ENCODE measurements at places on chromosomes 7 and 10.

GRCh38 chr10:42578019-42578418 is 60.4 kb downstream of the ZNF33B start:
- no peak for DNase-seq

- no peak for DNase-seq
Observed at GRCh38 chr7:136698231-136698630, 170.2 kb upstream of the CHRM2 start.

DNA sequence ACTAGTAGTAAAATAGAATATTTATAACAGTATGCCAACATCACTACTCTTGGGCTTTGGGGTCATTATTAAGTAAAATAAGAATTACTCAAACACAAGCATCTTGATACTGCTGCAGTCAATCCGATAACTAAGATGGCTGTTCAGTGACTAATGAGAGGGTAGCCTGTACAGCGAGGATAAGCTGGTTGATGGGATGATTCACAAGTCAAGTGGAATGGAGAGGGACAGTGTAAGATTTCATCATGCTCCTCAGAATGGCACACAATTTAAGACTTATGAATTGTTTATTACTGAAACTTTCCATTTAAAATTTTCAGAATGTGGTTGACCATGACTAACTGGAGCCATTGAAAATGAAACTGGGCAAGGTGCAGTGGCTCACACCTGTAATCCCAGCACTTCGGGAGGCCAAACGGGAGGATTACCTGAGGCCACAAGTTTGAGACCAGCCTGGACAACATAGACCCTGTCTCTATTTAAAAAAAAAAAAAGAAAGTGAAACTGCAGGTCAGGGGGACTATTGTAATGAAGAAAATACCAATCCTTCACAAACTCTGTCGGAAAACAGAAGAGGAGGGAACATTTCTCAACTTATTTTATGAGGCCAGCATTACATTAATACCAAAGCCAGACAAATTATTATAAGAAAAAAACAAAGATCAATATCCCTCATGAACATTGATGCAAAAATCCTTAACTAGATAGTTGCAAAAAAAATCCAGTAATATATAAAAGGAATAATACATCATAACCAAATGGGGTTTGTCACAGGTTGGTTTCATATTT is 11.2 kb downstream of the AVL9 start:
- no peak for DNase-seq

- DNase-seq, result no peak
Observed at GRCh38 chr10:1673568-1674345, 63.6 kb downstream of the ADARB2 start.

DNA sequence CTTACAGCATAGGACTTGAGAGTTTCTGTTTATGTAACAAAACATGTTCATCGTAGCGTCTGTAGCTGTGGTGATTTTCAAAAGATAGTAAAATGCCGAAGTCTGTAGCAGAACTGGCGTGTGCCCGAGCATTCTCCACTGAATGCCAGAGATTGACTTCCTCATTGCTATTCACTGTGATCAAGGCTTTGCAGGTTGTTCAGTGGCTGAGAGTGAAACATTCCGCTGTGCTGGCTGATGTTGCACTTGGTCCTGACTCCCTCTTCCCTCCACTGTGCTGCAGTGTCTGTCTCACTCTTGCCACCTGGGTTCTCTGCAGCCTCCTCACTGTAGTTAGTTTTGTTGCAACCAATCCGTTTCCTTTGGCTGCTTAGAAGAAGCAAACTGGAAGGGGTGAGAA is 37.6 kb downstream of the FHIP2A start:
- DNase-seq, result no peak

DNA sequence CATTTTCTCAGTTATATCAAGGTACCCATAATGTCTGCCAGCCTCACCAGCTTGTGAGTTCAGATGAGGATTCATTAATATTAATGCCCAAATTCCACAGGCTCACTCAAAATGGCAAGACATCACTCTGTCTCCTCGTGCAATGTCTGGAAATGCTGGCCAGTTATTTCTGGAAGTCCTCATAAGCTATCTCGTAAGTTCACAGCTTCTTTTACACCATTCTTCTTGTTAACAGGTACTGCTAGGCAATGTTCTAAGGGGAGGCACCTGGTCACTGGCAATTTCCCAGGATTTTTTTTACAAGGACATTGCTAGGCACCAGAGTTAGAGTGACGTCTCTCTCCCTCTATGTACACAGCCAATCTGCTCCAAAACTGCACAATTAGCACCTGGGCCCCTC is 80.2 kb upstream of the SEMA3C start:
- DNase-seq, result no peak

DNA sequence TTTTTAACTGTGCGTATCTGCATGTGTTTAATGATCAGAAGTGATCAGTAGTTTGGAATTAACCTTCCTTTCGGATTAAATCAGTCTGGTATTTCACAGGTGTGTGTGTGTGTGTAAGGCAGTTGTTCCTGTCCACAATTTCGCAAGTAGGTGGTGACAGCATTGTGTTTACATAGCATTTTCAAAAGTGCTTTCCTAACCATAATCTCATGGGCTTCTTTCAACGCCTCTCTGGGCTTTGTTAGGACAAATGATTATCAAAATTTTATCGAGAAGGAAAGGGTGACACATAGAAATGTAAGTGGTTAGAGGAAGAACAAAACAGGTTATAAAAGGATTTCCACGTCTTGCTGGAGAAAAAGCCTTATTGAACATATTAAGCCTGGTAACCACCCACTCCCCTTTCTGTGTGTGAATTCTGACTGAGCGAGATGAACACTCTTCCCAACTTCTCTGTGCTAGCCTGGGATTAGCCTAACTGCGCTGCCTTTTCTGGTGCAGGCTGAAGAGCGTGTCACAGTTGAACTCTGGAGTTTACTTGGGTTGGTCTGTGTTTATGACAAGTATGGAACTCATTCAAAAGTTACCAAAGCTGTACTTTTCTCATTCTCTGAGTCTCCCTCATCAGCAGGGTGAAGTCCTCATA is 292.3 kb upstream of the PITRM1 start:
- DNase-seq, result no peak

DNA sequence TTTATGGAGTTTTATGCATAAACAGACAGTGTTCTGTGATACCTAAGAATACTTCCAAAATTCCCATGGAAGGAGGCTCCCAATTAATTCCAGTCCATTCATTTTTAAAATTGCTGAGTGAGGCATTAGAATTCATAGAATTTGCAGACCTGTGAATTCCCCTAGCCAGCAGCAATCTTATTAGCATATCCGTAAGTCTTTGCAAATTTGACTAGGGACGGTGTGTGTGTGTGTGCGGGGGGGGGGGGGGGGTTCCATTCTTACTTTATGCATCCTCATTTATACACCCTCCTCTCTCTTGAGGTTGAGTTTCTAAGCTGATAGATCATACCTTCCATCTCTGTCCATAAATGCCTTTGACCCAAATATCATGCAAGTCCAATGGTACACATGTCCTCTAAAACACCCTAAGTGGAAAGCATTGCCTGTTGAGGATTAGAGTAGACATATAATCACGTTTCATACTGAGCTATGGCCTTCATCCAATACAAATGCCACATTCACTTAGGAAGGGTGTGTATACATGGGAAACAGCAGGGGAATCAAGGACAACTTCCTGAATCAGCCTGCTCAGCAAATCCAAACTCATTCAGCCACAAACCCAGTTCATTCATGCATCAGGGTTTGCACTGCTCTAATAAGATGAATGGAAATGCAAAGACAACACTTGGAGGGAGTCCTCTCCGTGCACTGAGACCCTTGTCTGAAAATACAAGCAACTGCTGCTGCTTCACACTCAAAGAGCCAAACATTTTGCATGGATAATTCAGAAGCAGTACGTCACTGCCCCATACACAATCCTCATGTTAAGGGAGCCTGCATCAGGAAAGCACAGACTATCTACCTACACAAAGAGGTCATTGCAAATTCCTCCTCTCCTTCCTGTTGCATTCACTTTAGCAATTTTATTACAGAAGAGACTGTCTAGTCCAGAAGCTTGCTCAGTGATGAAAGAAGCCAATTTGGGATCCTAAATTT is 350.8 kb downstream of the KCNMA1 start:
- no peak for DNase-seq

DNA sequence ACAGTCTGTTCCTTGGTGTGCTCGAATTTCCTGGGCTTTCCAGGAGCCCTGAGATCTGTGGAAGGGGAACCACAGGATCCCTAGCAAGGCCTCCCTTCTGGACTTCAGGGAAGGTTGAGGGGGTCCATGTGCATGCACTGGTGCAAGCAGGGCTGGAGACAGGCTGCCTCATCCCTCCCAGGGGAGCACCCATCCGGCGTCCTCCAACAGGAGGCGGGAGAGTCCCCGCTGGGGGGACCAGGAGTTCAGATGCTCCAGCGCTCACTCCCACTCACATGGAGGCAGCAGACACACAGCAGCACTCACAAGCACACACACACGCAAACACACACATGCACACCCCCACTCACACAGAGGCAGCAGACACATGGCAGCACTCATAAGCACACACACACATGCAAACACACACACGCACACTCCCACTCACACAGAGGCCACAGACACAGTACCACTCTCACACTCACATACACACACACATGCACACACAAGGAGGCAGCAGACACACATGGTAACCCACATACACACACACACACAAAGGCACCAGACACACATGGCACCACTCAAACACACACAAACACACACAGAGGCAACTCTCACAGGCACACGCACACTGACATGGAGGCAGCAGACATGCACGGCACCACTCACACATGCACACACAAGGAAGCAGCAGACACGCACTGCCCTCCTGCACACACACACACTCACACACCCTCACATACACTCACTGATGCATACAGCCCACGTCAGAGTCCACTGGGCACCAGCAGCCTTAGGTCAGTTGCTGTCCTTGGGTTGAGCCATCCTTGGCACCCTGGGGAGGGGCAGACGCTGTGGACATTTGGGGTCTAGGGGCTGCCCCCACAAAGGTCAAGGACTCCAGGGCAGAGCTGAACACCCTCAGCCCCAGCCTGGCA is 247.0 kb upstream of the PPP2R2D start:
- no peak for DNase-seq

GRCh38 chr7:151123822-151124464 is 37.7 kb downstream of the AGAP3 start:
- DNase-seq, result peak; percentile 88

GRCh38 chr10:21626457-21627161 is 92.6 kb downstream of the MLLT10 start:
- no peak for DNase-seq
